ENCODE measurements at places on chromosomes 2 and 18.
A peak's percentile ranks its signal among the peaks of the same experiment; 100 is the strongest.

DNA sequence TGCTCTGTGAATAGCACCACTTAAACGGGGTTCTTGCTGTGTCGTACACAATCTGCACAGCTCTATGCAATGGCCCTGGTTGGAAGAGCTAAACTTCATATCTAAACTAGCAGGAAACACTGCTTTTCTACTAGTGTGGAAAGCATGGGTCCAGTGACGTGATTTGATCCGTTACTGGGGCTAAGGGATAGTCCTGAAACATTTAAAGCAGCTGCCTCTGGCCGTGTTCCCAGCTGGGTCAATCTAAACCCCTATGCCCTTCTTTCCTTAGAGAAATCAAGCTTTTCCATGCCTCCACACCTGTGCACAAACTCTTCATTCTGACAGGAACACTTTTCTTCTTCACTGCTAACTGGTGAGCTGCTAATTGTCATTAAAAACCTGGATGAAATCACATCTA lies 5.4 kb upstream of the IGFBP5 start:
- no peak for DNase-seq

DNA sequence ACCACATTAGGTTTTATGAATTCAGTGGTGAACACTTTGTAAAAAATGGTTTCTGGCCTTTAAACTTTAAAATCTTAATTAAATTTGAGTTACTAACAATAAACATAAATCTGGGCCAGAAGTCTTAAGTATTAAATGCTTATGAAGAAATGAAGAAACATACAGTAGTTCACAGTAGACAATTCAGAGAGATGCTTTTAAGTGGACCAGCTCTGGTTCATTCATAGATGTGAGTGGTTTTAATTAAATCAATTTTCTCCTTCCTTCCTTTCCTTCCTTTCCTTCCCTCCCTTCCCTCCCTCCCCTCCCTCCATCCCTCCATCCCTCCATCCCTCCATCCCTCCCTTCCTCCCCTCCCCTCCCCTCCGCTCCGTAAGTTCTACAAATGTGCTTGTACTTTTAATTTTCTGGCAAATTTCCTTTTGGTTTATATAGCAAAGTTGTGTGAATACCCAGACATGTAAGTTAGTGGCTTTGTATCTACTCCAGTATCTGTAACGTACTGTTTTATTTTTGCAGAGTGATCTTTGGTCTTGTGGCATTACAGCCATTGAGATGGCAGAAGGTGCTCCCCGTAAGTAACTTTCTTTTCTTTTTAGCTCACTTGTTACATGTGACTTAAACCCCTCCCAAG lies 136.5 kb downstream of the MAP4K4 start:
- no peak for DNase-seq

- DNase-seq = no peak
Observed at GRCh38 chr2:132373391-132374135, 43.0 kb upstream of the GPR39 start.

DNA sequence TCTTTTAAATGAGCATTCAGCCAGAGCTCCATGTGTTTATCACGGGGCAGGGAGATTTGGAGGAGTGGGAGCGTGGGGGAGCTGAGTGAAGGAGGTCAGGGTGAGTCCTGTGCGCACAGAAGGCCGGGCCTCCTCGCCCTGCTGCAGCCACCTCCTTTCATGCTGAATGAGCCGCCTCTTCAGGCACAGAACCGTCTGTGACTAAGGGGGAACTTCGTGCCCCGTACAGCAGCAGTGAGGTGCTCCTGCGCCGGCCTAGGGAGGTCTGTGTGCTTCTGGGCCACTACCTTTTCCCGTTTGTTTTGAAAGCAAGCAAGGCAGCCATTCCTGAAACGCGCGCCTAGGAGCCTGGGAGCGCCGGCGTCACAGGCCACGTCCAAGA lies 27.1 kb upstream of the ZNF516 start:
- no peak for DNase-seq

- DNase-seq = no peak
Observed at GRCh38 chr2:218607436-218608115, at the start of gene PLCD4. Gene PLCD4 (plus strand): TSS chr2:218607899. CDS start chr2:218615740, 7,841 bp downstream.

DNA sequence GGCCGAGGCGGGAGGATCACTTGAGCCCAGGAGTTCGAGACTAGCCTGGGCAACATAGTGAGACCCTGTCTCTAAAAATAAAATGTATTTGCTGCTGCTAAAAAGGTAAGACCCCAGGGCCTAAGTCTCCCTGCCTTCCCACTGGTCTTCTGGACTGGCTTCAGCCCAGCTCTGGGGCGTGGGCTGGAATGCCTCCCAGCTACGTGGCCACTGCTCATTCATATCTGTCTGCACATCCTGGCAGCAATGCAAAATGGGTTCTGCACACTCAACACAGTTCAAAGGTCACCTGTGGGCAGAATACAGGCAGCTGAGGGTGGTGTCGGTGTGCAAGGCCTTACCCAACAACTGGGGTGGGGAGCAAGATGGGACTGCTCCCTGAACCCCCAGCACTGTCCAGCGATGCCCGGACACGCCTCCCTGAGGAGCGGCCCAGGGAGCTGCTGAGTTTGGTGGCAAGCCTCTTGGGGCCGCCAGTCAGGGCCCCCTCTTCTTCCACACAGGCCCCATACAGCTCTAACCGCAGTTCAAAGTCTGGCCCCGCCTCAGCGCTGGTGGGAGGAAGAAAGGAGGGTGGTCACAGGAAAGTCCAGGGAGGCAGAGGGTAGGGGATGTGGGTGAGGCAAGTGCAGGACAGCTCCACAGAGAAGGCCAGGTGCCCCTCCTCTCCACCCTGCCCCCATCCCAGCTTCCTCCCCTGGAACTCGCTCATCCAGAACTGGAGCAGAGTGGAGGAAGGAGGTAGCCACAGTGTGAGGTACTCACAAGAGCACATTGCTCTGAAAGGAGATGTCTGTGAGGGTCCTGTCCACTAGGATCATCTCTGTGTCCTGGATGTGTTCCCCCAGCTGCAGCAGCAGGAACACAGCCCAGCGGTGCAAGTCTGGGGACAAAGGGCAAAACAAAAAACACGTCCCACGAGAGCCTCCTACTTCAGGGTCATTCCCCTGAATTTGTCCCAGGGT lies 8.2 kb downstream of the WDR54 start:
- no peak for DNase-seq

DNA sequence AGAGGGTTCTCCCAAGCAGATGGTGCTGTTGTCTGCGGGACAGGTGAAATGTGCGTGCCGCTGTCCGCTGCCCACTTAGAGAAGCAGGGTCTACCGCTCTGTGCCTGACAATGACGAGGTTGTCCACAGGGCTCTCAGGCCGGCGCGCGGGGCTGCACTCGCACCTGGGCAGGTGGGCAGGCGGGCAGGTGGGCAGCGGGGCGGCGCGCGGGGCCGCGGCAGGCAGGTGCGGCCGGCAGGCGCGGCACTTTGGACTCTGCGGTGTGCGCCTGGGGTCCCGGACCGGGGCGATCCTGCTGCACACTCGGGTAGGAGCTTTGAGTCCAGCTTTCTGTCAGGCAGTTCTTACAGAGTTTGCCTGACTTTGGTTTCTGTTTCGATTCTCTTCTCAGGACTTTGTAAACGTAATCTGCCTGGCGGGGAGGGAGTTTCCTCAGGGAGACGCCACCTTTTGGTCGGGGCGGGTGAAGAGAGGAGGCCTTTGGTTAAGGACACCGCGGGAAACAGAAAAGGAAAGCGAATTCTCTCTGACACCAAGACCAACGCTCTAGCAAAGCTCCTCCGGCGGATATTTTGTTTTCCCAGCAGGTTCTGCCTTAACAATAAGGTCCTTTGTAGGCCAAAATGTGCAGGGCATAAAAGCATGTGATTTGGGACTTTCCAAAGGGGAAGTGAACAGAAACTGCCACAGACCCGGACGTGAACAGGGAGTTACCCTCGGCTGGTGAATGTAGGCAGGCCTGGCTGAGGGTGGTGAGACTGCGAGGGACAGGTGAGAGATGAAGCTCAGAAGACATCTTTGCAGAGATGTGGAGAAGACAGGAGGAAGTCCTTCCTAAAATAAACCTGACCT lies at the start of gene IFIH1:
IFIH1 (minus strand) TSS at position 357 of the 853 bp plus-strand sequence. CDS start 377 bp downstream, outside the sequence.
- DNase-seq = peak; percentile 43

- DNase-seq = no peak
Observed at GRCh38 chr2:14387332-14387731, 245.2 kb upstream of the LRATD1 start.

GRCh38 chr2:217837530-217837929 lies 165.3 kb downstream of the TNS1 start:
- DNase-seq = no peak

GRCh38 chr2:64784168-64785061 lies 130.7 kb upstream of the SERTAD2 start:
- no peak for DNase-seq

DNA sequence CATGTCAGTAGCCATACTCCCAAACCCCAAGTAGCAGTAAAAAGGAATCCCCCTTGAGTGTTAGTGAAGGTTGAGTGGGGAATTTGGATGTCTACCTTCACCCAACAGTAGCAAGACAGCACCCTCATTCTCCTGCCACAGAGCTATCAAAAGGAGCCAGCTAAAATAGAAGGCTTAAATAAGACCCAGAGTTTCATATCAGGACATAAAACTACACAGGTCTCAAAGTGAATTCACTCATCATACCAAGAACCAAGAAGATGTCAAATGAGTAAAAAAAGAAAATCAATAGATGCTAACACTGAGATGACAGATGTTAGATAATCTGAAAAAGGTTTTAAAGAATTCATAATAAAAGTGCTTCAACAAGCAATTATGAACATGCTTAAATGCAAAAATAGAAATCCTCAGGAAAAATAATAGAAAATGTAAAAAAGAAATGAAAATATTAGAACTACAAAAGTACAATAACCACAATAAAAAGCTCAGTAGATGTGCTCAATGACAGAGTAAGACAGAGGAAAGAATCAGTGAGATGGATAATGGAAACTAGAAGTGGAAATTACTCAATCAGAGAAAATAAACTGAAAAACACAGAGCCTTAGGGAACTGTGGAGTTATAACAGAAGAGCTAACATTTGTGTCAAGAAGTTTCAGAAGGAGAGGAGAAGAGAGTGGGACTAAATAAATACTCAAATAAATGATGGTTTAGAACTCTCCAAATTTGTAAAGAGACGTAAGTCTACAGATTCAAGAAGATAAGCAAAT lies 90.5 kb downstream of the EDAR start:
- no peak for DNase-seq

- DNase-seq = no peak
Observed at GRCh38 chr2:197152451-197153228, 157.9 kb downstream of the ANKRD44 start.

DNA sequence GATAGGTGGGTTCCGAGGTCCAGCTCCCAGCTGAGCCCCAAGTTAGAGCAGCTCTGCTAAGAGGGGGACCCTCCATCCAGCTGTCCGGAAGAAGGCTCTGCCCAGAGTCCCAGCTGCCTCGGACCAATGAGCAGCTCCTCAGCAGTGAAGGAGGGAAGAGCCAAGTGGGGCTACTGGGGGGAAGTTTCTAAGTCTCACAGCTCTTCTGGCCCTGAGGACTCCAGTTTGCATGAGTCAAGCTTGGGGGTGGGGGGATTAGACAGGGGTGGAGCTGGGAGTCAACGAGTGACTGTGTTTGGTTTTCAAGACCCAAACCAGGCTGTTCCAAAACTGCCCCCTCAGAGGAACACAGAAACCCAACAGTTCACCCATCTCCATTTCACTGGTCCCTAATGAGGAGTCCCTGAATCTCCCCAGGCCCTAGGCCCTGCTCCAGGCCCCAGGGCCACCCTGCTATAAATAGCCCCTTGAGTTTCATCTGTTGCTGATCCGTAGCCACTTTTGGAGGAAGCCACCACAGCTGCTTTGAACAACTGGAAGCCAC lies 100.9 kb downstream of the TNS1 start:
- no peak for DNase-seq

DNA sequence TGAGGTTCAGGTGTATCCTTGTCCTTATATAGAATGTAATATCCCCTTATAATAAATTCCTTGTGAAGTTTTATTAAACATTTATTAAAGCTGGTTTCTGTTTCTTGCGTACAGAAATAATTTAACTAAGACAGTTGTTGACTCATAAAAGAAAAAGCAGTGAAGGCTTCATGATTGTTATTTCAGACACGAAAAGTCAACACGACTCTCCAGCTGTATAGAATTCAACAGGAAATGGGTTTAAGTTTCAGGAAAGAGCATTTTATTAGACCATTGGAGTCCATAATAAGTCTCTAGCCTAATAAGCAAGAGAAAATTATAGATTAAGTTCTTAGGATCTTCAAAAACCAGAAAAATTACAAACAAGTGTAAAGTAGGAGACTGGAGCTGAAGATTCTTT lies 62.2 kb downstream of the KCNE4 start:
- DNase-seq = no peak

DNA sequence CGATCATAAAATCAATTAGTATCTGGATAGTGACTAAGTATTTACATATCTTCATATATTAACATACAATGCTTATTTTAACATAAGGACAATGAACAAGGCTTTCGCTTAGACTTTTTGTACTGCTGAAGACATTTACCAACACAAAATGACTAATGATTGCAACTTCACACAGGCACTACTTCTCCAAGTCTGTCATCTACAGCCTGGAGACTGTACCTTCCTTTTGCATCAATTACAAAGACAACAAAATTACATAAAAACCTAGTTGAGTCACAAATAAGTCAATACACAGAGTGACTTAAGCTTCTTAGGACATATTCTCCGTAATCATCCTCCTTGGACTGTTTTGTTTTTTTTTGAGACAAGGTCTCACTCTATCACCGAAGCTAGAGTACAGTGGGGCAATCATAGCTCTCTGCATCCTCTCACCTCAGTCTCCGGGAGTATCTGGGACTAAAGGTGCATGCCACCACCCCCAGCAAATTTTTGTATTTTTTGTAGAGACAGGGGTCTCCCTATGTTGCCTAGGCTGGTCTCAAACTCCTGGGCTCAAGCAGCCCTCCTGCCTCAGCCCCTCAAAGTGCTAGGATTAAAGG lies 15.9 kb downstream of the PUM2 start:
- no peak for DNase-seq

DNA sequence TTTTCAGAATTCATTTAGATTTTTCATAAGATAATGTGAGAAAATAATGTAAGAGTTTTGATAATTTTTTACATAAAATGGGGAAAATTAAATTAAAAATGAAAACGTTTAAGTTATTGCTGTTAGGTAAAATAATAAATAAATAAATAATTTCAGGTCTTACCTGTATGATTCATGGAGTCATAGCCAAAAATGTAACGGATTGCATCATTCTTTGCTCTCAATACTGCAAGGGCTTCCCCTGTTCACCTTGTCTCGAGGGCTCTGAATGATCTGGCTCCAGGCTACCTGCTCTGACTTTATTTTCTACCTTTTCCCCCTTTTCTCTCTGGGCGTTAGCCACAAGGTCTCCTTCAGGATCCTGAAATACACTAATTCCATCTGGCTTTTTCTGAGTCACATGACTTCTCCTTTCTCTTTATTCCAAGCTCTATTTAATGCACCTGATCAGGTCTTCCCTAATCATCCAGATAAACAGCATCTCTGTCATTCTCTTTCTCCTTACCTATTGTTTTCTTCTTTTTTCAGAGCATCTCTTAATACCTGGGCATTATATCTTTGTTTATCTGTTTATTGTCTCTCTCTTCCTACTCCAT lies 30.0 kb upstream of the CFAP36 start:
- no peak for DNase-seq

GRCh38 chr2:53490659-53491058 lies 276.9 kb upstream of the CHAC2 start:
- DNase-seq = no peak

GRCh38 chr2:30444273-30444672 lies 2.8 kb upstream of the LCLAT1 start:
- no peak for DNase-seq

GRCh38 chr2:26646986-26647672 lies 6.0 kb upstream of the CIB4 start:
- DNase-seq = no peak

- DNase-seq = no peak
Observed at GRCh38 chr2:178404368-178404767, 46.6 kb downstream of the PRKRA start.

All from stimulated activated CD4-positive, alpha-beta T cell treated with anti-CD3 and anti-CD28 coated beads, TNF-alpha, amount 100 ng/mL, for 4 hours (primary cell).